ENCODE measurements at places on chromosomes 7 and 10.
A peak's percentile ranks its signal among the peaks of the same experiment; 100 is the strongest.

GRCh38 chr10:32501906-32502305 is 56.0 kb downstream of the CCDC7 start:
- DNase-seq: no peak

GRCh38 chr7:2602406-2603043 is 29.3 kb upstream of the TTYH3 start:
- no peak for DNase-seq

DNA sequence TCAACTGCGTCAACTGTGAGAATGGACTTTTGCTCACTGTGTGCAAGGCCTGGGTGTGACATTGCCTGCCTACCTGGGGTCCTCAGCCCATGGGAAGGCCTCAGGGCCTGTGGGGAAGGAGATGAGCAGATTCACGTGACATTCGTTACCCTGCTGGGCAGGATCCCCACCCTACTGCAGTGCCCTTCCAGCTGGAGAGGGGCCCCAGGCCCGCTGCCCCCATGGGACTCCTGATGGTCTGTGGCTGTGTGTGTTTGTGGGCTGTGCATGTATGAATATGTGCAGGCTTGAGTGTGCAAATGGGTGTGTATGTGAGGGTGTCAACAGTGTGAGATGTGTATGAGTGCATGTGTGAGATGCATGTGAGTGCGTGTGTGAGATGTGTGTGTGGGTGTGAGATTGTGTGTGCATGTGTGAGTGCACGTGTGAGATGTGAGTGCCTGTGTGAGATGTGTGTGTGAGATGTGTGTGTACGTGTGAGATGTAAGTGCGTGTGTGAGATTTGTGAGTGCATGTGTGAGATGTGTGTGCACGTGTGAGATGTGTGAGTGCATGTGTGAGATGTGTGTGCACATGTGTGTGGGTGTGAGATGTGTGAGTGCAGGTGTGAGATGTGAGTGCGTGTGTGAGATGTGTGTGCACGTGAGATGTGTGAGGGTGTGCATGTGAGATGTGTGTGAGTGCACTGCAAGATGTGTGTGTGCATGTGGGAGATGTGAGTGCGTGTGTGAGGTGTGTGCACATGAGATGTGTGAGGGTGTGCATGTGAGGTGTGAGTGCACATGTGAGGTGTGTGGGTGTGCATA is 29.7 kb downstream of the PPIF start:
- no peak for DNase-seq

DNA sequence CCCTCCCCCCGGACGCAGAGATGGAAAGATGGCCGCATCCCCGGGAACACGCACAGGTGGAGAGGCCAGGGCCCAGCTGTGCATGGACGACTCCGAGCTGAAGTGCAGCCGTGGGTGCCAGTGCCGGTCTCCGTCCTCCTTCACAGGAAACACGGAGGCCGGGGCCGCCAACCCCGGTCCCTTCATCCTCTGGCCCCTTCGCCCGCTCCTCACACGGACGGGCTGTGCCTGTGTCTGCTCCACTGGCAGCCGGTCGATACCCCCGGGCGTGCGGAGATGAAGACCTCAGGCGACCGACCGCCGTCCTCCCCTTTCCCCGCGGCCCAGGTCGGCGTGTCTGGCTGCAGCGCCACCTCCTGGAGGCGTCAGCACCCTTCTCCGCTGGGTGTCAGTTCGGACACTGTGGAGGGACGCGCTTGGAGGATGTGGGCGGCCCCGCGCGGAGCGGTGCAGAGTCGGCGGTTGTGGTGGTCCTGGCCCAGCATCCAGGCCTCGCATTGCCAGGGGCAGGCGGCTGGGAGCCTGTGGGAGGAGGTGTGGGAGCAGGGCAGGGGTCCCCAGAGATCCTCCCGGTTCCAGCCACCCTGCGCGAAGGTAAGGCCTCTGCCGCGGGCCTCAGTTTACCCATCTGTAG is 9.9 kb downstream of the ZNF511 start:
- peak; percentile 36 for DNase-seq

GRCh38 chr7:104153287-104153686 is 54.5 kb downstream of the ORC5 start:
- DNase-seq: no peak

DNA sequence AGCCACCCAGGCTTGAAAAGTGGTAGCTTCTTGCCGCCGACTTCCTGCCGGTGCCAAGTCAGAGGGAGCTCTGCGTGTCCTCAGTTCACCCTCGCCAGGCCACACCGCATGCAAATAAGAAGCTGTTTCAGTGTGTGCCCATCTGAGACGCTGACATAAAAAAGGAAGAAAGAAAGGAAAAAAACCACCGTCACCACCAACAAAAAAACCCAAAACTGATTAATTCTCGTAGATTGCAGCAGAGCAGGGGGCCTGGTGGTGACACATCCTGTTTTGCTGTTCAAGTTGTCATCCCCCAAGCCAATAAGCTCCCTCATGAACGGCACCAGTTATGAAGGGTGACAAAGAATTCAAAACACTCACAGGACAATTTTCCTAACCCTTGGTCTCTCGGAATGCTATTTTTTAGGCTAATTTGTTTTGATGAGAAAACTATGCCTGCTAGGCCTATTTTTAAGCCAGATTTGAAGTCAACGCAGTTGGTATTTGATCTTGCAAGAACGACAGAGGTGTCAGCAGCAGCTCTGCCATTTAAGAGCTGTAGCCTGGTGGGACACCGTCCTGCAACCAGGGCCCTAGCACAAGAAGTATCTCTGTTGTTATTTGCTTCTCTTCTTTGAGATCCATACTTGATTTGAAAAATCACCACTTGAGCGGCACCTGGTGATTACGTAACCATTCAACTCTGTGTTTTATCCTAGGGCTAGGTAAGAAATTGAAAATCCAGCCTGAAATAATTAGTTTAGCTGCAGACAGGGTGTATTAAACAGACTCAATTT is 145.6 kb downstream of the PFKFB3 start:
- peak; percentile 32 for DNase-seq

- no peak for DNase-seq
Measured at GRCh38 chr10:100930368-100930767, 17.6 kb downstream of the SLF2 start.

DNA sequence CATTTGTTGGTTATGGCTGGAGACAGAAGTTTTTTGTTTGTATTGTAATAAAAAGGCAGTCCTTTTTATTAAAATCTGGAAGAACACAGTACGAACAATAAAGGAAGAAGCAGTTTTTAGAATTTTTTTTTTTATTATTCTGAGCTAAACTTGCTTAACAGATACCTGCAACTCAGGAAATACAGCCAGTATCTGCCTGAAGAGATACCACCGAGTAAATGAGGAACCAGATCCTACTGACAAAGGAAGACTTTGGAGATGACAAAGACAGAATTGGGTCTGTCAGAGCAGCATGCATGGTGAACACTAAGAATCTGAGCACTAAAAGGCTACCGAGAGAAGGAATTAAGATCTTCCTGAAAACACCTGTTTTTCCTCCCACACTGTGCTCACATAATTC is 1335.9 kb upstream of the SORCS1 start:
- no peak for DNase-seq

GRCh38 chr10:77159538-77160110 is 478.0 kb downstream of the KCNMA1 start:
- DNase-seq: peak; percentile 43

DNA sequence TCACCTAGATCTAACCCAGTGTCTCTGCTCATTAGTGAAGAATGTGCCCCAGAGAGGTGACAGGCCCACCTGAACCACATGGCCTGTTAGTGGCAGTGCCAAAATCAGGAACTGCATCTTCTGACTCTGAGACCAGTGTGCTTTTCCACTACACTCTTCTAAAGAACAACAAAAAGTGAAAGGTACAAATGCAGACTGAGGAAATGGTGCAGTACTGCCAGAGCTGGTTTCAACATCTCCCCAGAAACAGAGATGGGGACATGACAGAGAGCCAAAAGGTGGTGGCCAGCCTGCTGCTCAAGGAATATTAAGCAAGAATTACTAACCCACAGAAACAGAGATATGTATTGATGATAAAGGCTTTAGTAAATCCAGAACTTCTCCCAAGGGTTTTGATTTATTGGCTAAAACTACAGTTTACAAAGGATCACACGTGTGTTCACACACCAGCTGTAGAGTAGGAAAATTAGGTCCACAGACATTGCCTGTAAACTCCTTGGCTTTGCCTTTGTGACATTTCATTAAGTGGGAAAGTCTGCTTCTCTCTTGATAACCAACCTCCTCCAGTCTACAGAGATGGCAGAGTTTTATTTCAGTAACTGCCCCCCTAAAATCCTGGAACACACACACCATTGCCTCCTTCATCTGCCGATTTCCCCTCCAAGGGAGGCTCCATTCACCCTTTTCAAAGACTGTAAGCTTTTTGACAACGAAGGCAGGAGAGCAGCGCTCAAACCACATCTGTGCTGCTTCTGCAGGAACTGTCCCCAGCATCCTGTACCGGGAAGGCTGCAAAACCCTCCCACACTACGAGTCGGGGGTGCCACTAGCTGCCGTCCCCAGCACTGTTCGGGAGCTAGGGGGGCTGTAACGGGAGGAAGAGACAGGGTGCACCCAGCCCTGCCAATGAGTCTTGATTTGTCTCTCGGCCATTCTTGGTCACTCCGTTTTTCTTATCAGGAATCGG is 29.8 kb downstream of the GSDME start:
- no peak for DNase-seq

GRCh38 chr7:149090397-149091195 is at the start of gene ZNF786:
Gene ZNF786, minus strand, starts transcription at chr7:149090718. Its CDS starts 78 bp downstream, at chr7:149090640.
- peak; percentile 91 for DNase-seq

DNA sequence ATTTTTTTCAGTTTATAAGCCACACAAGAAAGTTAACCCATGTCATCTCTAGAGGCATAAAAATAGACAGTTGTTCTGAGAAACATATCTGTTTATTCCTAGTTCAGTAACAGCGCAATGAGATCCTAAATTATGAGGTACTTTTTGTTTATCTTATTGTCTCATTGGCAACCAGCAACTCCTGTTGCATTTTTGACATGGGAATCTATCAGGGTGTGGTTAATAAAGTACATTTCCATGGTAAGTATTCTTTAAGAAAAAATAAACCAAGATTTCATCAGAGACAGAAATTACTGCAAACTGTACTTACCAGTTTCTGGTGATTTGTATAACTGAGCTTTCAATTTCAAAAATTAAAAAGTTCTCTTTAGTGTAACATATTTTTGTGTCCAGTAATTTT is 9.0 kb downstream of the FAS start:
- no peak for DNase-seq

DNA sequence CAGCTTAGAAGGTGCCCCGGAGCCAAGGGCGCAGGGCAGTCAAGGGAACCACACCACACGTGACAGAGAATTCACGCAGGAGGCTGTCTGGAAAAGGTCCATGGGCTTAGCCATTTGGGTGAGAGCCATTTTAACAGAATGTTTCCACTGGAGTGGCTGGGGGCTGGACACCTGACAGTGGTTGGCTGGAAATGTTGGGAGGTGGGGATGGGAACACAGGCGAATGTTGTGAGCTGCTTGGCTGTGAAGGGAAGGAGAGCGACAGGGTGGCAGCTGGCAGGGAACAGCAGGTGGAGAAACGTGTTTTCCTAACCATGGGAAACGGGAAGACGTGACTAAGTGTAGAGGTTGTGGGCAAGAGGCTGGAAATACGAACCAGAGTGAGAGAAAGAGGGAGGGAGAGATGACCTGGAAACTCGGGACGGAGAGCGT is 100.5 kb upstream of the ZNF32 start:
- no peak for DNase-seq

DNA sequence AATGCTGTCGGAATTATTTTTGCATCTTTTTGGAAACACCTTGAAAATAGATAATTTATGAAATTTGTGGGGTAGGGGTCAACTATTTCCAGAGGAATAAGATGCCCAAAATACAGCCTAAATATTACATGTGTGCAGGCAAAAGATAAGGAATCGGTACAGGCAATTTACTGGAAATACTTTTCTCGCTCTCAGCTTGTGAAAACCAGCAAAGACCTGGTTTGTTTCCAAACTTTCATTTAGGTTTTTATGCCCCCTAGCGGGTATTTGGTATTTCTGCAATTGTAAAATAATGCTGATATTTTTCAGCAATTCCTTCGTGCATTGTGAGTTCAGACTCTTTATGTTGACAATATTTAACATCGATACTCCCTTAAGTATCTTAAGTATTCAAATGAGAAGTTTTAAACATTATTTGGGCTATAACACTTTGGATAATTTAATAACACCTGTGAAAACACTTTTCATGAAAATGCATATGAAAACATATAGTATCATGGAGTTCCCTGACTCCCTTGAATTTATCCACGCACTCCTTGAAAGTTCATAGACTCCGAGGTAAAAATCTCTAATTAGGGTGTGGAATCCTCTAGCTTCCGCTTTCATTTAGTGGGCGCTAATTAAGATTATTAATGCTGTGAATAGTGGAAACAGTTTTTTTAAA is 132.4 kb downstream of the TSPAN12 start:
- DNase-seq: peak; percentile 37

GRCh38 chr10:97499561-97500296 is 1.0 kb downstream of the UBTD1 start:
- DNase-seq: peak; percentile 62

- DNase-seq: peak; percentile 53
Measured at GRCh38 chr10:74067373-74068352, 69.7 kb downstream of the VCL start.

GRCh38 chr7:91347290-91347689 is 83.1 kb downstream of the FZD1 start:
- peak; percentile 17 for DNase-seq

DNA sequence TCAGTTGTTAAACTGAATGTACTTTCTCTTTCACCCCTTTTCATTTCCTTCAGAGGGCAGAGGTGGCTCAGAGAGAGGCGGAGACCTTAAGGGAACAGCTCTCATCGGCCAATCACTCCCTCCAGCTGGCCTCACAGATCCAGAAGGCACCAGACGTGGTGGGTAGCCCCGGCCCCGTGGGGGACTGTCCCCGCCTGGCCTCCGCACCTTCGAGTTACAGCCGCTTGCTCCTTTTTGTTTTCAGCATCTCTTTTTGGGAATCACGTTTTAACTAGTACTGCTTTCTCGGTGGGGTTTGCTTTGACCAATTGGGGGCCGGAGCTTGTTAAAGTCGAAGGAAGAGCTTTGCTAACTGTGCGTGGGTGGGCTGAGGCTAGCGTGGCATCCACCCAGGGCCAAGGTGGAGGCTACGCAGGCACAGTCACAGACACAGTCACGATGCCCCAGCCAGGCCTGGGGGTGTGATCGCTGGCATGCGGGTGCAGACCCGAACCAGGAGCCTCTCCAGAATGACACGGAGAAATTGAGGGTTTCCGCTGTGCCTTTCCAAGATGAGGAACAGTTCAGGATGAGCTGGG is 116.2 kb upstream of the SH2B2 start:
- DNase-seq: no peak

GRCh38 chr7:2309889-2310331 is 4.3 kb downstream of the SNX8 start:
- peak; percentile 84 for DNase-seq

DNA sequence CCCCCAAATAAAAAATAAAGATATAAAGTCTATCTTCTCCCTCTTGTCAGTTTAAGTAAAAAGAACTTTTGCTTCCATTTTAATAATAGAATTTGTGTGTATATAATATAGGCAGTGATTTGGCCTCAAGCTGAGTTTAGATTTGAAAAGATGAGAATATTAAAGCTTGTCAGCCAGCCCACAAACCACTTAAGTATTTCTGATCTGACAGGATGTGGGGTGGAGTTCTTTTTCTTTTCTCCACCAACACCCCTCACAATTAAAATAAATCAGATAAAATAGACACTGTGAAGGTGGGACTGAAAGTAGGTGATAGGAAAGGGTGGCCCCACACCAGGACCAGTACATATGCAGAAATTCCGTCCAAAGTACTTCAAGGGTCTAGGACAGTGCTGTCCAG is 714.1 kb downstream of the AUTS2 start:
- no peak for DNase-seq
